Erythroblast (primary cell): ENCODE measurements at places on chromosomes 3 and 15.
A peak's percentile ranks its signal among the peaks of the same experiment; 100 is the strongest.

DNA sequence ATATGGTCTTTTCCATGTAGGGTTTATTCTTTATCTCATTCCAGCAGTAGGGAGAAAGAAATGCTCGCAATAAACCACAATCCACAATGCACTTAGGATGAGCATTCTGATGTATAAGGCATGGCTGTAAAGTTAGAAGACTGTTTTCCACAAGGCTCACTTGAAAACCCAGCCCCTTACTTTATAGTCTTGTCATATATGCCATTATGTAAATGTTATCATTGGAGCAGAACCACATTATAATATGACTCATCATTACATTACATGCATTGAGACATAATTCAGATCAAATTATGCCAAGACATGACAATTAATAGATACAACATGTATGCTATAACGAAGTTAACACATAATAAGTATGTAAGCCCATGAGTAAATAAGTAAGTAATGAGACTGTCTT lies 348.1 kb downstream of the LSAMP start:
- no peak for DNase-seq

DNA sequence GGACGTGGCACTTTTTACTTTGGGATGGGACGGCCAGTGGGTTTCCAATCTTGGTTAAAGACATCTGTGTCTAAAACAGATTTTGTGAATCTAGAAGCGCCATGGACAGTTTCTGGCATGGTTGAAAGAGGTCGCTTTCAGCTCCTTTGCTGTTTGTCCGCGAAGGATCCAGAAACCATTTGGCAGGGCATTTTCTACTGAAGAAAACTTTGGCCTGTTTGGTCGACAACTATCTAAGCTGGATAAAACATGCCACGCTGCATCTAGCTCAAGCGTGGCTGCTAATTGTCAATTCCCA lies 730 bp upstream of the RORA start:
- no peak for DNase-seq

DNA sequence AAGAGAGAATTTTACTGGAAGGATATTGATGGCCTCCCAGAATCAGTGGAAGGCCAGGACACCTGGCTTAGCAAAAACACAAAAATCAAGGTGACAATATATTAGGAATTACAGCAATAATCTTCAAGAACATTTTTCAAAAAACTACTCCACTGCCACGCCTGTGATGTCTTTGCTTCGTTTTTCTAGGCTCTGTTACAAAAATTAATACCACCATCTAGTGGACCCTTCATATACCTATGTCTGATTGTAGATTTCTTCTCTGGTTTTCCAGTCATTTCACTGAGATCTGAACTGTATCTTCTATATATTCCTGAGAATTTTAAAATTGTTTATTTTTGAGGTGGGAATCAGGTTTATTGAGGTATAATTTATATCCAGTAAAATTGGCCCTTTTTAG lies 5.6 kb upstream of the SLC33A1 start:
- peak; percentile 37 for DNase-seq

DNA sequence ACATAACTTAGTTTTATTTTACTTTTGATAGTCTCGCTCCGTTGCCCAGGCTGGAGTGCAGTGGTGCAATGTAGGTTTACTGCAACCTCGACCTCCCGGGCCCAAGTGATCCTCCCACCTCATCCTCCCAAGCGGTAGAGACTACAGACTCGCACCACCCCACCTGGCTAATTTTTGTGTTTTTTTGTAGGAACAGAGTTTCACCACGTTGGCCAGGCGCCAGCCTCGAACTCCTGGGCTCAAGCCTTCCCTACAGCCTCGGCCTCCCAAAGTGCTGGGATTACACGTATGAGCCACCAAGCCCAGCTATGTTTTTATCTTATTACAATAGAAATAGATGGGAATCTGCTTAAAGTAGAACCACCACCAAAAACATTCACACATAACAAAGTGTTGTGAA lies 2.9 kb downstream of the RNU5A-1 start:
- DNase-seq = no peak

DNA sequence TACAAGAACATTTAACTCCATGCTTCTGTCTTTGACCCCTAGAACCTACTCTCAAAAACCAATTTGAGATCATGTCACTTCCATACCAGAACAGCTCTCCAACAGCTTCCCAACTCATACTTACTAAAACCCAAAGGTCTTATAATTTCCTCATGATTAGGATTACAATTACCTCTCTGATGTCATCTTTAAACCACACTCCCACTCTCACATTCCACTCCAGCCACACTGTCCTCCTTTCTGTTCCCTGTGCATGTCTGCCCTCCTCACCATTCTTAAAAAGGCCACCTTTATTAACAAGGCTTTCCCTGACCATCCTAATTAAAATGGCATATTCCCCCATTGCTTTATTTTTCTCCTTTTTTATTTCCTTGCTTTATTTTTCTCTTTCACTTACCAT lies 18.9 kb downstream of the PHC3 start:
- no peak for DNase-seq

GRCh38 chr3:58117561-58118181 lies 93.1 kb downstream of the DNASE1L3 start:
- DNase-seq = no peak

DNA sequence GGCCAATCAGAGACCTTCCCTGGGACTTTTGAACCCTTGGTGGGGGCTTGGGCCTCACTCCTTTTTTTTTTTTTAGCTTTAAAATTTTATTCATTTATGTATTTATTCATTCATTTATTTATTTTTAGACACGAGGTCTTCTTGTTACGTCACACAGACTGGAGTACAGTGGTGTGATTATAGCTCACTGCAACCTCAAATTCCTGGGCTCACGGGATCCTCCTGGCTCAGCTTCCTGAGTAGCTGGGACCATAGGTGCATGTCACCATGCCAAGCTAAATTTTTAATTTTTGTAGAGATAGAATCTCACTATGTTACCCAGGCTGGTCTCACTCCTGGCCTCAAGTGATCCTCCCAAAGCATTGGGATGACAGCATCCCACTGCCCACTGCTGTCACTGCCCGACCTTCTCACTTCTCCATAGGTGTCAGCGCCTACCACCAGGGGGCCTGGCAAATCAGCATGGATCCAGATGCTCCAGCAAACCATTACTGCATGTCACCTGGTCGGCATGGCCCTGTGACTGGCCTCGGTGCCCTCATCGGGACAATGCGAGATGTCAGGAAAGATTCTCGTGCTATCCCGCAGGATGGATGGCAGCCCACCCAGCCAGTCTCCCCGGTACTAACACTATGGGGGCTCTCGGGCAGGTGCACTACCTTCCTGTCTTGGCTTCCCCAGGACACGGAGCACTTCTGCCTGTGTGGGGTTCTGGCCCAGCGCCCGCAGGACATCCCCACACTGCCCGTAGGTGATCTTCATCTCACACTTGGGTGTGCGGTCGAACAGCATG lies 3.0 kb downstream of the MYL3 start:
- peak; percentile 18 for DNase-seq

DNA sequence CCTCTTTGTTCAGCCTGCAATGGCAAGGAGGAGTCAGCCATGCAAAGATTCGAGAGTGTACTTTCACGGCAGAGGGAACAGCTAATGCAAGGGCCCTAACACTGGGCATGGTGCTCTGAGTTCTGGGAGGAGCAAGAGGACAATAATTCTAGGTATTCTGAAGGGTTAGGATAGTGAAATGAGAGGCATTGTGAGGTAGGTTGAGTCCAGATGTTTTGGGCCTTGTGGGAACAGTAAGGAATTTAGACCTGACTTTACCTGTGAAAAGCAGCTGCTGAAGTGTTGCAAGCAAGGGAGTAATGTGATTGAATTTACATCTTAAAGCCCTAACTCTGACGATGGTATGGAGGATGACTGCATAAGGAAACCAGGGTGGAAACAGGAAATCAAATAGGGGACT lies 211.6 kb downstream of the CNTN3 start:
- DNase-seq = no peak

GRCh38 chr15:85406916-85407315 lies 26.5 kb downstream of the AKAP13 start:
- DNase-seq = no peak

- no peak for DNase-seq
Measured at GRCh38 chr3:133037436-133037835, 755 bp upstream of the TMEM108 start.

- DNase-seq = peak; percentile 23
Measured at GRCh38 chr15:29090617-29091466, 178.8 kb downstream of the NSMCE3 start.

DNA sequence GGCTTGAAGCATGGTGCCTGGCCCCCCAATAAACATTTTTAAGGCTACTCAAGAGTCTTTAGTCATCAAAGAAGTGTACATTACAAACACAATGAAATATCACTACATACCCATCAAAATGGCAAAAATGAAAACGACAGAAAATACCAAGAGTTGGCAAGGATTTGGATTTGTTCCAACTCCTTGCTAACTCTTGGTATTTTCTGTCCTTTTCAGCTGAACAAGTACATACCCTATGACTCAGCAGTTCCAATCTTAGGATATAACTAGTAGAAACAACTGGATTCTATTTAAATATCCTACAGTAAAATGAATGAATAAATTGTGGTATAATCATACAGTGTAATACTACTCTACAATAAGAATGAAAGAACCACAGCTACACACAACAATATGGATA lies 25.1 kb upstream of the GABPB1 start:
- DNase-seq = peak; percentile 14

DNA sequence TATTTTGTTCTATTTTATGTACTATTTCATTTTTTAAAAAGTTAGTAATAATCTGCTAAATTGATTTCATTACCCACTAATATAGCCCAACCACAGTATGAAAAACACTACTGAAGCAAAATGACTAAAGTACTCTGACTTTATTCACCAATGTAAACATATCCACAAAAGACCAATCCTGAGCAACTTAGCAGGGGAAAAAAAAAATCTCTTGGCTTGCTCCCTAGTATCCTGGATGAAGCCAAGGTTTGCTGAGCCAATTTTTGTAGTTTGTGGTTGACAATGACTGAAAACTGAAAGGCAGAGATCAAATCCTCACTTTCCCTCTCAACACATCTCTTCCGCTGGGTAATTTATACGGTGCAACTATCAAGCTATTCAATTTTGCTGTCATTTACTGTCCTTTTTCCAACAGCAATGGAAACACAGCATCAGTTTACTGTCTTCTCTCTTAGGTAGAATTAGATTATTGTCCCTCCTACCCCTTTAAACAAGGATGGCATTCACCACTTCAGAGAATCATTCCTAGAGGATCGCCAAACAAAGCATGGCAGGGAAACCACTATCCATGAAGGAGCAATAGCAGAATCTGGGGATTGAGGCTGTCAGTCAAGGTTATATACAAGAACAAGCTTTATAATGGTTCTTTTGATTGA lies 149.7 kb downstream of the THRB start:
- no peak for DNase-seq

- peak; percentile 64 for DNase-seq
Measured at GRCh38 chr3:172341482-172342059, 106.7 kb downstream of the GHSR start.

DNA sequence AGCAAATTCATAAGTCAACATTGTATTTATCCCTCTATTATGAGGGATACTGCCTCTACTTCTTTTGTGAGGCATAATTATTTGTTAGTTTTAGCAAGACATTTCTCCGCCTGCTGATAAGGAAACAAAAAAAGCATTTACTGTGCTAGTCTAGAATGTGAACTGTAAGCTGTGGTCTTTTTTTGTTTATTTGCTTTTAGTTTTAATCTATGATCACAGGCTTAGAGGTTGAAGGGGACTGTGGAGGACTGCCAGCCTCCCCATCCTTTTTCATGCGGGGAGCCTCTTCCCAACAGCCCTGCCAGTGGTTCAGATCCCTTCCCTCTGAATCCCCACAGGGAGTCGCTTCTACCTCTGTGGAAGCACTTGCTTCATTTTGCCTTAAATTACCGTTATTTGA lies 331.0 kb upstream of the ROPN1 start:
- DNase-seq = no peak

DNA sequence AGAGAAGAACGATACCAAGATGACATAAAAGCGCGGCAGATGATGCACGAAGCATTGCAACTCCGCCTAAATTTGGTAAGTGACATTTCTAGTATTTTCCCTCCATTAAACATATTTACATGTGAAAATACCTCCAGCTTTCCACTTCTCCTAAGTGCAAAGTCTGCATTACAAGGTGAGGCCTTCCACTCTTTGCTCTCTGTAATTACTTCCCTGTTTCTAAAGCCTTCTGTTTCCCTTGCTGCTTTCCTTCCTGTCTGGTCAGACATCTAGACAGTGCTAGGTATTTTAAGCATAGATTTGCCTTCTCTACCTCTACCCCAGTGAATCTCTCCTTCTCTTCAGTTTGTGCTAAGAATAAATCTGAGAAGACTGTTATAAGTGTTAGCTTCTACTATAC lies 1.9 kb downstream of the P2RY12 start:
- DNase-seq = no peak

DNA sequence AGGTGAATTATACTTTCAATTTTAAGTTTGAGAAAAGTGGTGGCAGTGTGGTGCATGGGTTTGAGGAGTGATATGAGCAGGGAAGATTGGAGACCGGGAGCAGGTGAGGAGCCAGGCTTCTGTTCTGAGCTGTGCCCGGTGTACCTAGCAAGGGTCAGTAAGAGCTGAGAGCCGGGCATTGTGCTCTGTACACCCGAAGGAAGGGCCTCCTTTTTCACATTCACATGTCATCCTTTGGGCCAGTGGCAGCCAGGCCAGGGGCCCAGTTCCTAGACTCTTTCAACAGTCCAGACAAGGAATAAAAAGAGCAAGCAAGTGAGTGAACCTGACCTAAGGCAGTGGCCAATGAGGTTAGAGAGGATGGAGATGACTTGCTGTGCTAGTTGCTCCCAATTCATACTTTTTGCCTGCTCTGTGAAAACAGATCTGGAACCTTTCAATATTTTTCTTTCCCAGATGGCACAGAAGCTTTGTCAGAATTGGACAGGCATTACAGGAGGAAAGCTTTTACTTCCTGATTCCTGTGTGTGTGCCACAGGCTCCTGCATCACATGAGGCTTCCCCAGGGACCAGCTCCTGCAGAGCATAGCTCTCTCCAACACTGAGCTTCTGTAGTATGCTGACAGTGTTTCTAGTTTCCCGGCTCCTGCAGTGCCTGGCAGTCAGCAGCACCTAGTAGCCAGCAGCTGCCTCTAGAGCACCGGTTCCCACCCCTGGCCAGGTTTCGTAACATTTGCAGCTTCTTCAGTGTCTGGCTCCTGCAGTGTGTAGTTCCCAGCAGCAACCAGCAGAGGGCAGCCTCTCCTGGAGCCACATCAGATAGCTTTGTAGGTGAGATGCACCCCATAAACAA lies 5.3 kb upstream of the TRA2B start:
- peak; percentile 91 for DNase-seq

GRCh38 chr3:188853856-188854771 lies 317.7 kb upstream of the TPRG1 start:
- DNase-seq = no peak
